ENCODE measurements at places on chromosomes 1 and 21. TPM values are rescaled to one million over a fixed set of nuclear protein-coding genes. Genes with fewer than 3 reads are reported as not detected.

DNA sequence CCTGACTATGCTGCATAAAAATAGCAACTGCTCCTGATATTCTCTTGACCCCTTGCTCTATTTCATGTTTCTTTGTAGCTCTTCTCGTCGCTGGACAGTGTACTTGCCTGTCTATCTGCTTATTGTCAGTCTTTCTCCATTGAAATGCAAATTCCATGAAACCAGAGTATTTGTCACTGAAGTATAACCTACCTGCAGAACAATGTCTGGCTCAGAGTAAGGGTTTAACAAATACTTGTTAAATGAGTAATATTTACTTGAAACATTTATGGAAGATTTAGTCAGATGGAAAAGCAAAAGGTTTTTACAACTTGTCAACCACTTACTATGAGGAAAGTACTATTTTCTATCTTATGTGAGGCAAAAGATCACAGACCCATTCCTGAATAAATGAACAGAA lies 19.9 kb upstream of the ERICH3 start:
- no peak overlapping the region for H3K27ac ChIP-seq
- H3K4me3 ChIP-seq: no peak overlapping the region
- DNase-seq: no peak

DNA sequence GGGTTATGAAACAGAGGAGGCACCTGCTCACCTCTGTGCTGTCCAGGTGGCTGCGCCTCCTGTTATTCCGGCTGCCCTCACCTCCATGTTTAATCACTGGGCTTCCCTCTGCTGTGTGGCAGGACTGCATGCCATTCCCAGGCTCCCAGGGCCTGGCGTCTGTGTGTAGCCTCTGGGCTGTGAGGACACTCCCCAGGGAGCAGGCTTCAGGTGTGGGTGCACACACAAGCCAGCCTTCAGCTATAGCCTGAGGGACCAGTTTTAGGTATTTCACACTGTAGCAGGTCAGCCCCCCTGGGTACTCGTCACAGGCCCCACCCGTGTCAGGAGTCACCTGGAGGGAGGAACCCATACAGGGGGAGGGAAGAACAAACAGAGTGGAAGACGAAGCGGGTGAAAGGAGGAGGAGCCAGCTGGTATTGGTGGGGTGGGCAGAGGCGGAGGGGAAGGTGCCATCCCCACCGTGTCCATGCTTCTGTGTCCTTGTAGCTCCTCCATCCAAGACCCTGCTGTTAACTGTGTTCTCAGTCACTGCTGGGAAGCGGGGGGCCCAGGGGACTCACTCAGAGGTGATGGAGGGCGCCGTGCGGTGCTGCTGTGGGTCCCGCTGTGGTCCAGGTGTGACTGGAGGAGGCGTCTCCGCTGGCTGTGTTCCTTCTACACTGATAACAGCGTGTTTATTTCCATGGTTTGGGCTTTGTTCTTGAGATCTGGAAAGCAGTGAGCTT lies 158.6 kb downstream of the PGBD5 start:
- H3K27me3 ChIP-seq: no peaks in the 10 kb centered on the region
- no peak overlapping the region for H3K27ac ChIP-seq
- H3K4me3 ChIP-seq: no peak overlapping the region
- peaks cover 27% of the 10 kb centered on the region for H3K4me1 ChIP-seq
- no peak for DNase-seq

DNA sequence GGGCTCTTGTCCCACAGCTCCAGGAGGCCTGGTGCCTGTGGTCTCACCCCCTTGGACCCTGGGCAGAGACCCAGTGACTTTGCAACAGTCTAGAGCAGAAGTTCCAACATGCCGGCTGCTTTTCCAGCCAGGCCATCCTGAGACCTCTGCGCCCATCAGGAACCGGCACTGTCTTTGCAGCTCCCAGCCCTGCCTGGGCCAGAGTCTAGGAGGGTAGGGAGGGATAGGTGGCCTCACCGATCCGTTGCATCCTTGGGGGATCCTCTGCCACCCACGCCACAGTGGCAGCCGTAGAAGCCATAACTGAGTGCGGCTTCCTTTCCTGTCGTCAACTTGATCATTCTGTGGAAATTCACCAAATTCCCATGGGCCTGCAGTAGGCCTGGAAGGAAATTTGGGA lies 1.3 kb downstream of the PLA2G2A start:
- no peak overlapping the region for H3K4me3 ChIP-seq
- H3K27ac ChIP-seq: no peak overlapping the region
- no peaks in the 10 kb centered on the region for H3K4me1 ChIP-seq
- no peak for DNase-seq
- peaks cover 24% of the 10 kb centered on the region for H3K27me3 ChIP-seq
- H3K36me3 ChIP-seq: no peaks in the 10 kb centered on the region

DNA sequence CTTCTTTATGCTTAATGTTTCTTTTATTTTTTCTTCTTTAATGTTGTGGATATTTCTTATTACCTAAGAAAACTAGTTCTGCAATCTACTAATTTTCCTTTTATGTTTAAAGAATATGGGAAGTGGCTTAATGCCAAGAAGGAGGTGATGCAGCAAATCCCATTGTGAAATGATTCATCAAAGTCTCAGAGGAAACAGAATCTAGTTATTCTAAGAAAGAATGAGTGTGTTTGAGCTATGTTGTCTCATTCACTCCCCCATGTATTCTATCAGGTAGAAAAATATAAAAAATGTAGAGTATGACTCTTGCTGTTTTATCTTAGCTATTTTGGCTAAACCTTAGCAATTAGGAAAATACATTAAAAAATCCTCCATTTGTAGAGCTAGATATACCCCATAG lies 659.9 kb upstream of the RGS18 start:
- H3K36me3 ChIP-seq: no peaks in the 10 kb centered on the region
- no peaks in the 10 kb centered on the region for H3K27me3 ChIP-seq

DNA sequence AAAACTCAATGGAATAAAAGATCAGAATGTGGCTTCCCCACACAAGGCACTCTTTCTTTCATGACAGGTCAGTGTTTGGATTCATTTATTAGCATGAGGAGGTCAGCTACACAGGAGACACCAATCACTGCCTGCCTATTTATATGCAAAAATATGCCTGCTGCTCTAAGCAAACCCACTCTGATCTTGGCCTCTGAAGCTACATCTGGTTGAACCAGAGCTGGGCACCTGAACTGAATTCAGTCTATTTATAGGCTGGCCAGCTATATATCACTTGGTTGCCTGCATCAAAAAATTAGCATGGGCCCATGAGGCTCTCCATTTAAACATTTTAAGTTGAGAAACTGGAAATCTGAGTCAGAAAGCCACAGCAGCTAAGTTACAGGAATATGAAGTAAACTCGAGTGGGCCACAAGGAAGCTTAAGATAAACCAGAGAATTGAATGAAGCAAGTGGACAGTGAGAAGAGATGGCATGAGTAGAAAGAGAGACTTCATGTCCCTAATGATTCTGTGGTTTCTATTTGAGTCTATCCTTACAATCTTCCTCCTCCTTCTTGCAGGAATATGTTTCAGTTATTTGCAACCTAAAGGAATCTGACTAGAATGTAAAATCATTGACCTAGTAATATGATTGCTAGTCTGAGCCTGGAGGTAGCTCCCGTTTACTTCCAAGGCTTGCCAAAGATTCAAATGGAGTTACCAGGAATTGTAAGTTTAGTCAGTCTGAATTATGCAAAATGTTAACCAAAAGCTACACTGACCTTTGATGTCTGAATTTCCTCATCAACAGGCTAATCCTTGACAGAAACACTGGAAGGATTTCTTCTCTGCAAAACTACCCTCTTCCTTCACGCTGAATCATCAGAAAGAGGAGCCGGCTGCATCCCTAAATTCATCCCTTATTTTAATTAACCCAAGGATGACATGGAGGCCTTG lies 17.7 kb downstream of the DDAH1 start:
- no peak for DNase-seq
- H3K27me3 ChIP-seq: peaks cover 2% of the 10 kb centered on the region
- H3K4me3 ChIP-seq: no peak overlapping the region
- no peaks in the 10 kb centered on the region for H3K36me3 ChIP-seq
- no peak overlapping the region for H3K27ac ChIP-seq

- peak overlapping the region; percentile 21 for H3K27ac ChIP-seq
- H3K4me1 ChIP-seq: peaks cover 13% of the 10 kb centered on the region
- H3K36me3 ChIP-seq: peaks cover 53% of the 10 kb centered on the region
- no peaks in the 10 kb centered on the region for H3K27me3 ChIP-seq
- no peak overlapping the region for H3K4me3 ChIP-seq
Measured at GRCh38 chr1:113846391-113847035, 25.0 kb downstream of the PTPN22 start.

- peaks cover 11% of the 10 kb centered on the region for H3K4me1 ChIP-seq
- H3K36me3 ChIP-seq: peaks cover 7% of the 10 kb centered on the region
- DNase-seq: no peak
- no peaks in the 10 kb centered on the region for H3K27me3 ChIP-seq
- no peak overlapping the region for H3K27ac ChIP-seq
Measured at GRCh38 chr1:100883963-100884362, 10.7 kb downstream of the EXTL2 start.

The PDC gene
- not detected for total RNA-seq

The TCHHL1 gene
- total RNA-seq: not detected

GRCh38 chr1:208500375-208500774 lies 256.2 kb upstream of the PLXNA2 start:
- peaks cover 18% of the 10 kb centered on the region for H3K27me3 ChIP-seq
- no peaks in the 10 kb centered on the region for H3K36me3 ChIP-seq
- H3K27ac ChIP-seq: no peak overlapping the region
- DNase-seq: no peak

DNA sequence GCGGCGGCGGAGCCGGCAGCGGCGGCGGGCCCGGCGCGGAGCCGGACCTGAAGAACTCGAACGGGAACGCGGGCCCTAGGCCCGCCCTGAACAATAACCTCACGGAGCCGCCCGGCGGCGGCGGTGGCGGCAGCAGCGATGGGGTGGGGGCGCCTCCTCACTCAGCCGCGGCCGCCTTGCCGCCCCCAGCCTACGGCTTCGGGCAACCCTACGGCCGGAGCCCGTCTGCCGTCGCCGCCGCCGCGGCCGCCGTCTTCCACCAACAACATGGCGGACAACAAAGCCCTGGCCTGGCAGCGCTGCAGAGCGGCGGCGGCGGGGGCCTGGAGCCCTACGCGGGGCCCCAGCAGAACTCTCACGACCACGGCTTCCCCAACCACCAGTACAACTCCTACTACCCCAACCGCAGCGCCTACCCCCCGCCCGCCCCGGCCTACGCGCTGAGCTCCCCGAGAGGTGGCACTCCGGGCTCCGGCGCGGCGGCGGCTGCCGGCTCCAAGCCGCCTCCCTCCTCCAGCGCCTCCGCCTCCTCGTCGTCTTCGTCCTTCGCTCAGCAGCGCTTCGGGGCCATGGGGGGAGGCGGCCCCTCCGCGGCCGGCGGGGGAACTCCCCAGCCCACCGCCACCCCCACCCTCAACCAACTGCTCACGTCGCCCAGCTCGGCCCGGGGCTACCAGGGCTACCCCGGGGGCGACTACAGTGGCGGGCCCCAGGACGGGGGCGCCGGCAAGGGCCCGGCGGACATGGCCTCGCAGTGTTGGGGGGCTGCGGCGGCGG lies 1.0 kb downstream of the ARID1A start:
- no peaks in the 10 kb centered on the region for H3K27me3 ChIP-seq
- H3K27ac ChIP-seq: peak overlapping the region; percentile 84
- DNase-seq: peak; percentile 80
- H3K4me1 ChIP-seq: peaks cover 22% of the 10 kb centered on the region

All from activated CD8-positive, alpha-beta T cell treated with anti-CD3 and anti-CD28 coated beads for 36 hours (primary cell).